Stimulated activated CD8-positive, alpha-beta memory T cell treated with anti-CD3 and anti-CD28 coated beads, Interleukin-15, amount 100 ng/mL, for 24 hours (primary cell): ENCODE measurements at places on chromosomes 5 and 9.

DNA sequence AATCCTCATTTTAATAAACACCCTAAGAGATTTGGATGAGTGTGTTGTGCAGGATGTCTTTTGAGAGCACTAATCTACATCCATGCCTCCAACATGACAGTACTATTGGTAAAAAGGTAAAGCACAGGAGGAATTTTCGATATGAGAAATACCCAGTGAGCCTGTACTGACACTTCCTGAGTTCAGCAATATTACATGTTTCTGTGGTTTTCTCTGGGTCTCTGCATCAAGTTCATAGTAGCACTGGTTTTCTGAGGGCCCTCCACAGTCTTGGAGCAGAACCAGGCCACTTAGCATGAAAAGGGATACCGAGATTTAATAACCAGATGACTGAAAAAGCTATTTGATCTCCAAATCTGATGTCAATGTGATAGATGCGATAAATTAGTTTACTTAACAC is 524.1 kb downstream of the TMEM38B start:
- no peak for DNase-seq

GRCh38 chr9:73294336-73294735 is 142.7 kb downstream of the ANXA1 start:
- no peak for DNase-seq

GRCh38 chr5:8062521-8062920 is 193.6 kb downstream of the MTRR start:
- no peak for DNase-seq

DNA sequence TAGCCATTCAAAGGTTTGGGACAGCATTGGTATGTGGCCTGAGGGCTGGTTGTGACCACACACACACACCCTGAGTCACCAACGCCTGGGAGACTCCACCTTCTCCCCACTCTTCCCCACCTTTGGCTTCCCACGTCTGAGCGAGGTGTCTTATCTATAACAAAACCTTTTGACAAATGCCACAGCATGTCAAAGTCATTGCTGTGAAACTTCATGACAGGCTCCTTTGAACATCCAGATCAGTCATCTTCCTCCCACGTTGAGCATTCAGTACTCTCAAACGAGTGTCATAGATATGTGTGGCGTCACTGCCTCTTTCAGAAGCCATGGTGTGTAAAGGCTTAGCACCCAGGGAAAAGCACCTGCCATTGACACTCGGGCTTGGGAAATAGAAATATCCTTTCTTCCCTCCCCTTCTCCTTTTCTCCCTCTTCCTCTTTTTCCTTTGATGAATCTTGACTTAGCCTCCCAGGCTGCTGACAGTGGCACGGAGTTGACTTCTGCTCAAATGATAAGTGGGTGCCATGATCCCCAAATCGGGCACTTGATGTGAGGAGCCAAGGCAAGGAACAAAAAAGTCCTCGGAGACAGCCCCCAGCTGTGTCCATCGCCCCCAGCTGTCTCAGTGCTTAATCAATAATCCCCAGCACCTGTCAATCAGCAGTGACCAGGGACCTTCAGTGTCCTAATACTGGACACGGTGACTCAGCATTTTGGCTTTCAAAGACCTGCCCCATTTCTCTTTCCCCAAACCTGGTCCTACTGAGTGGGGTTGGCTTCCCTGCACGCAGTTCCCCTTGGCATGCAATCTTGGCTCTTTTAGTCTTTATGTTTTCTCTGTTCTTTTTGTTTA is 114.8 kb downstream of the FGF18 start:
- no peak for DNase-seq

- no peak for DNase-seq
These were observed 119.7 kb upstream of the SPATA31C2 start for GRCh38 chr9:88258024-88258423.

DNA sequence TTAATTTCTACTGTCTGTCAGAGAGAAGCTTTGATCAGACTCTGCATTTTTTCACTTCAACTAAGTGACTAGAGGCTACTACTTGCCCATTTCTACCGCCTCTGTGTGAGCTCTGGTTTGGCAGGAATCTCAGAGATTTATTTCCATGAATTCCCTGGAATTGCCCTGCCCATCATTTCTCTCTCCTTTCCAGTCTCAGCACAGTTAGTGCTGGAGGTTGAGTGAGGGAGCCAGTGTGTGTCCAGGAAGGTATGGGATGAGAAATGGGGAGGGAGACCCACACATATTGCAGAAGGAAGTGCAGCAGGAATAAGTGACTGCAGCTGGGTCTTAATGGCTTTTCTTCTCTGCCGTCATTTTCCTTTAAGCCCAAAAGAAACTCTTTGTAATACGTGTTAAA is 443.1 kb upstream of the ZNF462 start:
- no peak for DNase-seq

GRCh38 chr5:134649163-134649835 is 714 bp downstream of the SEC24A start:
- no peak for DNase-seq

DNA sequence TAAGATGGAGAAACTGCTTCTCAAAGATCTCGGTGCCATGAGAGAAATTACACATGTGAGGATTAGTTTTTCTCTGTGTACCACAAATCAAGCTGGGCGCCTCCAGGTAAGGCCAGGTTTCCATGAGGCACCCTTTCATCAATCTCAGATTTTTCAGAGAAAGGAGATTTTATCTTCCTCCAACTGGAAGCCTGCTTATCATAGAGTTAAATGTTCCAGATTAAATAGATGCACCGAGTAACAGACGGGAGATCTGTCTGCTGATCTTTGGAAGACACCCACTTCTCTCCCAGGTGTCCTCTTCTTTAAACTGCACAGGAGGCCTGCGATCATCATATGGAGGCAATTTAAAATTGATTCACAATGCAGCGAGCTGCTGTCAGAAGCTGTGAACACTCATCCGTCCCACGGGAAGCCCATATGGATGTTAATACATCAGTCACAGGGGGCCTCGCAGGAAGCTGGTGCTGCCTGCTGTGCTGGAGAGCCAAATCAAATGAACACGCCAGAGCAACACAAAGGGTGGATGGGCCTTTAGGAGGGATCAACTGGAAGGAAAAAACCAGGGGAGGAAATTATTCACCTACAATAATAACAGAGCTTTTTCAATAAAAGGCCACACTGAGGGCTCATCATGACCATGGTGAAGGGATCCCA is 93.3 kb downstream of the TLE1 start:
- DNase-seq: no peak

GRCh38 chr5:10387690-10388089 is 34.2 kb downstream of the MARCHF6 start:
- DNase-seq: no peak

- DNase-seq: no peak
These were observed 14.2 kb upstream of the PHYKPL start for GRCh38 chr5:178246624-178247279.

- DNase-seq: no peak
These were observed 12.6 kb downstream of the FOXD1 start for GRCh38 chr5:73435759-73436534.

GRCh38 chr9:91063471-91063870 is 261.9 kb downstream of the SYK start:
- no peak for DNase-seq

DNA sequence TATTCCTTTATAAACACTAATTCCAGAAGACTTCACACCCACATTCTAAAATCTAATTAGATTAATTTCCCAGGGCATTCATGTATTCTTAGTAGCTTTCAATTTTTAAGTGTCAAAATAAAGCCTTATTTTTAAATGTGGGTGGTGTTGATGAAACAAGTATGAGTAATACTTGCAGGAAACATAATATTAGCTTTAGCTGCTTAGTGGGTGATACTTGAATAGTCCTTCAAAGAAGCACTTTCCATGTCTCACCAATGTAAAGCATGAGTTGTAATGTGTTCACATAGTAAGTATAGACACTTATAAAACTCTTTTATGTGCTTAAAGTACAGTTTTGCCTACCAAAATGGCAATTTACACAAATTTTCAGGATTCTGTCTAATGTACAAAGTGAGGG is 6.9 kb downstream of the FNBP1 start:
- DNase-seq: no peak

DNA sequence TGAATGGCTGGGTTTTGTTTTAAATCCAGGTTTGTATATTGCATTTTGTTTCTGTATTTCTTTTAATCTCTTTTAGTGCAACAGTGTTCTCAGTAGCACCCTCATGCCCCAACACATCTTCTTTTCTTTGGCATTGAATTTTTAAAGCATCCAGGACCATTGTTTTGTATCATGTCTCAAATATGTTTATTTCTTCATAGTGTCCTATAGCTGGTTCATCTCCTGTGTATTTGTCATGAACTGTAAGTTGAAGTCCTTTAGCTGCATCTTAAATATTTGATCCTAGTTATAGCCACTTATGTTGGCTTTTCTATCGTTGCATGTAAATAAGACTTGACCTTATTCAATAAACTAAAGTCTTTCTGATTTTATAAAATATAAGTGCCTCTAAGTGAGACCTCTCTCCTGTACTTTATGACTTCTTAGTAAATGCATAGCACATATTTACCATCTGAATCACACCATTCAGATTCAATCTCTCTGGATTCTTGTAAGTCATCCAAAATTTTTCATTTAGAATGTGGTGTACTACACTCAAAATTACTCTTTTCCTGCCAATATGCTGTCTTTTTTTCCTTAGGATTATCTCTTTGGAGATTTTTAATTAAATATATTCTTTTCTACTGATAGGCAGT is 21.0 kb upstream of the ERCC6L2 start:
- no peak for DNase-seq

GRCh38 chr9:121672213-121672612 is 20.8 kb downstream of the DAB2IP start:
- no peak for DNase-seq

- no peak for DNase-seq
These were observed 572 bp downstream of the SCGB3A1 start for GRCh38 chr5:180590543-180591310.

DNA sequence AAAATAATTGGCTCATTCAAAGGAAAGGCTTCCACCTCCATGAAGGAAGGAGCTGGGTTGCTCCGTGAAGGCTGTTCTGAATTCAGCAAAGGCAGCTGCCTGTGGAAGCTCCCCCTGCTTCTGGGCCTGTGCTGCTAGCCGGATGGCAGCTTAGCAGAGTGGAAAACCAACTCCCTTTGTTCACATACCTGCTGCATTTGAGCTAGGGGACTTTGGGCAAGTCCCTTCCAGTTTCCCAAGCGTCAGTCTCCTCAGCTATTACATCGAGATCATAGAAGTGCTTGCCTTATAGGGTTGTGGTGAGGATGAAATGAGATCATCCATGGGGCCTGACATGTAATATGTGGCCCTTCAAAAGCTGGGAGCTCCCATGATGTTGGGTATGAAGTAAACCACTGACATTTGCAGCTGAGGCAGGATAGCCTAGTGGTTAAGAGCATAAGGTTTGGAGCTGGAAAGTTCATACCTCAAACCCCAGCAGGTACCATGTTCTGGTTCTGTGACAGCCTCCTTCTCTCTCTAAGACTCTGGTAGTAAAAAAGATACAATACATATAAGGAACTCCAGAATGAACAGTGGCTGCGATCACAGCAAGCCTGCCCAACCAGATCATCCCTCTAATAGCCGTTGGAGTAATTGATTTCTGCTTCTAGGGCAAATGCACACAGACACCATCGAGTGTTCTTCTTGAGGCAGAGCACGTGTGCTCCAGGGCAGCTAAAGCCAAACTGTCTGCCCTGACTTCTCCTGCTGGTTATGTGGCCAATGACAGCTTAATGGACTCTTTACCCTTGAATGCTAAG is 11.0 kb upstream of the DENND1A start:
- DNase-seq: no peak

GRCh38 chr5:54362992-54363625 is 52.7 kb upstream of the ARL15 start:
- DNase-seq: no peak

- DNase-seq: no peak
These were observed 26.0 kb downstream of the ELL2 start for GRCh38 chr5:95935553-95936100.

GRCh38 chr9:92294297-92294676 is 790 bp upstream of the IARS1 start:
- no peak for DNase-seq

DNA sequence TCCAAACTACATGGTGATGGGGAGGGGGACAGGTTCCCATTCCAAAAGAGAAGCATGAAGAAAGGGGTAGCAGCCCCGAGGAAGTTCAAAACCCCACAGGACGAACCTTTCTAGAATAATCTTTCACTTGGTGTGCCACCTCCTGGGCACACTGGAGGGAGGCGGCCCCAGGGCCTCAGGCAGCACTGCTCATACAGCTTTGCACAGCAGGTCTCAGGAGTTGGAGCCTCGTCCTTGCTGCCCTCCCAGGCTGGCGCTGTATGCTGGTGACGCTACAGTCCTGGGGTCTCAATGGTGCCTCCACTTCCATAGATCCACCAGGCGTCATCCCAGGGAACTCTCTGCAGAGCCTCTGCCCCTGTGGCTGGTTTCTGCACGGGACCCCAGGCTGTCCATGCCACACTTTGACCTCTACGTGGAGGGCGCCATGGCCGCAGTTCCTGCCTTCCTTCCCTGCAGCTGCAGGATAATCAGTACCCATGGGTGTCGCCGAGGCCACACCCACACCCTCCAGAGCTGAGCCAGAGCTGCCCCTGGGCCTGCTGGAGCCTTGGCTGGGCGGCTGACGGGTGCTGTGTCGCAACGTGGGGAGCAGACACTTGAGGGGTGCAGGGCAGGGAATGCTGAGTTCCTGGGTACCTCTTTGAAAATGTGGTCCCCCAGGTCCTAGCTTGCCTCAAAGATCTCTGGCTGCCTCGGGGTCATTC is 95.3 kb downstream of the COL5A1 start:
- DNase-seq: no peak

GRCh38 chr5:168752416-168753190 is 173.4 kb upstream of the PANK3 start:
- no peak for DNase-seq

DNA sequence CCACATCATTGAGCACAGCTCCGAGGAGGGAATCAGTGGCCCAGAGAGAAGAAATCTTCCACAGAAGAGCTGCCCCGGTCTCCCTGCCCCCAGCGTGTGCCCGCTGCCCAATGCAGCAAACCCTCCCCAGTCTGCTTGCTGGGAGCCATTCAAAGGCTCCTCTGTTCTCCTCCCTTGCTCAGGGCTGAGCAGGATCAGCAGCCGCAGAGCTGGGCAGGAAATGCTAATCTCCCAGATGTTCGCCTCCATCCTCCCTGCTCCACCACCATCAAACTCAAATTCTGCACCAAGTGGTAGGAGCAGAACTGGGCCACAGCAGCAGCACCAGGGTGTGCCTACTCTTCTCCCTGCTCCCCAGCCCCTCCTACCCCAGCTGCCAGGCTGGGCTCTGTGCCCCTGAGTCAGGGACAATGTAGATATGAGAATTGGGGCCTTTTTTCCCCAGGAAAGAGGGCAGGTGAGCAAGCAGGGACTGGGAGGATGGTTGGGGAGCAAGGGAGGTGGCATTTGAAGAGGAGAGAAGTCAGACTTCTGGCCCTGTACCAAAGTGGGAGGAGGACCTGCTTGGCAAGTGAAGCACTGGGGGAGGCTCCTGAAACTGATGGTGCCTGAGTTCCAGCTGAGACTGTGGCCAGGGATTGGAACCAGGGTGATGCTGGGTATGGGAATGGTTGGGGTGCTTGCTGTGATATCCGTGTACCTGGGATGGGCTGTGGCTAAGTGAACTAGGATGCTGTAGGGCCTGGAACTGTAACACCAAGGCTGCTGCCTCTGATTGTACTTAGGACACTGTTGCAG is 1.9 kb upstream of the PCDH1 start:
- no peak for DNase-seq
